Aortic smooth muscle cell (primary cell): ENCODE measurements at places on chromosomes 6 and 20. TPM values are rescaled to one million over a fixed set of nuclear protein-coding genes. Genes with fewer than 3 reads are reported as not detected.

The OR2W1 gene
- not detected in 2 replicates for total RNA-seq

The ARHGAP18 gene
- 105 and 137 TPM in 2 replicates for total RNA-seq

The SLC17A3 gene
- not detected in 2 replicates for total RNA-seq

The DPPA5 gene
- not detected in 2 replicates for total RNA-seq

The OPRM1 gene
- not detected in 2 replicates for total RNA-seq

The NDRG3 gene
- total RNA-seq, result 21.1 and 36.2 TPM in 2 replicates

The C20orf144 gene
- total RNA-seq, result 0.12 and 0.13 TPM in 2 replicates

The EYS gene
- total RNA-seq, result under 0.01 TPM in 2 replicates

The PI3 gene
- not detected in 2 replicates for total RNA-seq

The MLN gene
- total RNA-seq, result not detected in 2 replicates

The BMP6 gene
- total RNA-seq, result 5.4 and 7.9 TPM in 2 replicates

The HLA-DRB5 gene
- not detected in 2 replicates for total RNA-seq

The GNAS-AS1 gene
- 0.56 and 1.2 TPM in 2 replicates for total RNA-seq

The SLC17A2 gene
- total RNA-seq, result not detected in 2 replicates

The TMC2 gene
- total RNA-seq, result not detected in 2 replicates

The PRRT1 gene
- 0.26 and 0.50 TPM in 2 replicates for total RNA-seq

The LCA5 gene
- total RNA-seq, result 3.7 and 6.5 TPM in 2 replicates

The EPPIN gene
- not detected in 2 replicates for total RNA-seq

The FHL5 gene
- total RNA-seq, result not detected in 2 replicates

The HAO1 gene
- total RNA-seq, result not detected in 2 replicates

The RAD21L1 gene
- total RNA-seq, result 0.13 TPM in 1 of 2 replicates, not detected in the other

The BPIFB3 gene
- total RNA-seq, result not detected in 2 replicates

The PLG gene
- total RNA-seq, result not detected in 2 replicates

The PPP1R3D gene
- 4.0 and 4.4 TPM in 2 replicates for total RNA-seq

The ISM1 gene
- total RNA-seq, result 0.06 and 0.66 TPM in 2 replicates

The ADTRP gene
- total RNA-seq, result 0.66 and 2.6 TPM in 2 replicates

The ARFGEF3 gene
- total RNA-seq, result 0.25 and 0.26 TPM in 2 replicates

The PSORS1C2 gene
- total RNA-seq, result not detected in 2 replicates

The CCN6 gene
- total RNA-seq, result not detected in 2 replicates

The EGFL8 gene
- 1.2 TPM in 2 replicates for total RNA-seq

The LY86 gene
- not detected in 2 replicates for total RNA-seq

The IPCEF1 gene
- total RNA-seq, result 0.12 and 0.13 TPM in 2 replicates

The TUBE1 gene
- total RNA-seq, result 17.7 and 20.3 TPM in 2 replicates

The PARD6B gene
- total RNA-seq, result 0.25 and 0.26 TPM in 2 replicates

The GLP1R gene
- total RNA-seq, result not detected in 2 replicates

The SAPCD1 gene
- total RNA-seq, result 1.8 and 1.9 TPM in 2 replicates

The POM121L2 gene
- total RNA-seq, result not detected in 2 replicates

The BPIFB1 gene
- not detected in 2 replicates for total RNA-seq

The PRR18 gene
- not detected in 2 replicates for total RNA-seq

The RCAN2 gene
- 4.2 and 10.4 TPM in 2 replicates for total RNA-seq

The ULBP2 gene
- total RNA-seq, result 7.0 and 10.6 TPM in 2 replicates

The TAAR5 gene
- total RNA-seq, result not detected in 2 replicates

The PTCRA gene
- total RNA-seq, result 0.12 TPM in 1 of 2 replicates, not detected in the other

The CST4 gene
- total RNA-seq, result 0.26 and 0.31 TPM in 2 replicates
